Stimulated activated CD4-positive, alpha-beta T cell treated with anti-CD3 and anti-CD28 coated beads, Interleukin-1b, Interleukin-23, amount 100 ng/mL, for 1 hour (primary cell): ENCODE measurements at places on chromosomes 2 and 18.

DNA sequence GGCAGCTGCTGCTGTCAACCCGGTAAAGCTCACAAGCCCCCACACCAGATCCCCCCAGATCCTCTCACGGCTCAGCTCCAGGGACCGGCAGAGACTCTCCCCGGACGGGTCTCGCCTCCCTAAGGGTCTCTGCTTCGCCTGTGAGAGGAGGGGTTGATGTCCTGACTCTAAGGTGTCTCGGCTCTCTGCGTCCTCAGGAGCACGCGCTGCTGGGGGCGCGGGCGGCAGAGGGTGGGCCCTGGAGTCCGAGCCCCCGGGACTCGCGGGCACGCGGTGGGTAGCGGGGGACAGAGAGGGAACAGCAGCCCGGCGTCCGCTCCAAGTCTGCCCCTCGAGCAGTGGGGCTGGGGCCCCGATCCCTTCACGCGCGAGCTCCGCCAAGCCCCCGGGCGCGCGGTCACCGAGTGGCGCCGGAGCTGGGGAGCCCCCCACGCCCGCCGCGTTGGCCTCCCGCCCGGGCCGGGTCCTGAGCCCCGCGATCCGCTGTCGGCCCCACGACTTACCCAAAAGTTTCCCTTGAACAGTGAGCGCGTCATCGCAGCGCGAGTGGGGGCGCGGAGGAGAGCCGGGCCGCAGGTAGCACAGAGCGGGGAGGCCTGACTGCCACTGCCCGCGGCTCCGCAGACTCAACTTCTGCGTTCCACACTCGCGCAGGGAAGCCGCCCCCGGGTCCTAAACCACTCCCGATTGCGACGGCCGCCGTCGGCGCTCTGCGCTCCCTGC is at the start of gene PSTPIP2:
PSTPIP2 (minus strand) TSS at position 608 of the 723 bp plus-strand sequence; CDS start at position 536, 72 bp downstream.
- DNase-seq, result peak; percentile 42

GRCh38 chr18:23631312-23631711 is 31.4 kb downstream of the ANKRD29 start:
- no peak for DNase-seq

DNA sequence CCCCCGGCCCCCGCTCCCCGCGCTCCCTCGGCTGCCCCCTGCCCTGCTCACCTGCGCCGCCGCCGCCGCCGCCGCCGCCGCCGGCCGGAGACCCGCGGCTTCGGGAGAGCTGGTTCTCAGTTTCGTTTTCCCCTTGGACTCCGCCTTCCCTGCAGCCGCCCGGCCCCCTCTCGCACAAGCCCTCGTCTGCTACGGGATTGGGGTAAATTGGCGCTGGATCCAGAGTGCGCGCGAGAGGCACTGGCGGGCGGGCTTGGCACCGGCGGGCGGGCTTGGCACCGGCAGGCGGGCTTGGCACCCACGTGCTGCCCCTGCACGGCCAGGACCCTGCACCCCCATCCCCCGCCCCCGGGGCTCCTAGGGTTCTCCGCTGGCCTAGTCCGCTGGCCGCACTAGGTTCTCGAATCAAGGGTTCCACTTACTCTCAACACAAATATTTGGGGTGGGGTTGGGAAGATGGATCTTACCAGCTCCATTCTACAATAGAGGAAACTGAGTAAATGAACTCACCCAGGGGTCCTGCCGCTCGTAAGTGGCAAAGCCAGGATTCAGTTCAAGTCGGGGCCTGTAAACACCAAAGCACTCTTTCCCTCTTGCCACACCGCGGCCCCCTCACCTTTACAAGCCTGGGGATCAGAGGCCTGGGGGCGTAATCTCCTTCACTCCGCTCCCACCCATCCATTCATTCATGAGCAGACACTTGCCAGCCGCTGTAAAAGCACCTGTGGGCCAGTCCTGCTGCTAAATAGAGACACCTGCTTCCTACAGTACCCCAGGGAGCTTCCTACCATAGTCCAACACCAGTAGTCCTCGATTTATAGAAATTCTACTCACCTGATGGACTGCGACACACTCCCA is at the start of gene EIF2AK2:
EIF2AK2 (minus strand) TSS at position 124 of the 858 bp plus-strand sequence. CDS start 9,174 bp downstream, outside the sequence.
- DNase-seq, result peak; percentile 29

GRCh38 chr2:101704816-101705578 is 7.5 kb downstream of the MAP4K4 start:
- no peak for DNase-seq

- no peak for DNase-seq
Observed at GRCh38 chr2:233416706-233417105, 62.4 kb downstream of the DGKD start.

DNA sequence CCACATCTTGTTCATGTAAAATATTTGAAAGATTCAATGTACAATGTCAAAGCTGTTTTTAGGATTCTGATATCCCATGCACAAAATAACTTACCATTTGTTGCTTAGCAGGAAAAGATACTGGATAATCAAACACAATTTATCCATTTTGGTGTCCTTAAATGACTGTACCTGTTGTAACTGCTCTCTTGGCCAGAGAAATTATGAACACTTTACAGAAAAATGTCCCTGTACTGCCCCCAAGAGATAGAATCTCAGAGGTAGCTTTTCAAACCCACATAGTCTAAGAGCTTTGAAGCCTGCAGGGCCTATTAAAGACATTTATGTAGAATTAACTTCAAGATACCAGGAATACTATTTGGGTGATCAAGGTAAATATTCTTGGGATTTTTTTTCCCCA is 12.2 kb upstream of the ME2 start:
- DNase-seq, result no peak

- DNase-seq, result no peak
Observed at GRCh38 chr18:62102221-62102620, 84.6 kb downstream of the PIGN start.

GRCh38 chr2:231256494-231256893 is 58.1 kb downstream of the ARMC9 start:
- DNase-seq, result no peak

DNA sequence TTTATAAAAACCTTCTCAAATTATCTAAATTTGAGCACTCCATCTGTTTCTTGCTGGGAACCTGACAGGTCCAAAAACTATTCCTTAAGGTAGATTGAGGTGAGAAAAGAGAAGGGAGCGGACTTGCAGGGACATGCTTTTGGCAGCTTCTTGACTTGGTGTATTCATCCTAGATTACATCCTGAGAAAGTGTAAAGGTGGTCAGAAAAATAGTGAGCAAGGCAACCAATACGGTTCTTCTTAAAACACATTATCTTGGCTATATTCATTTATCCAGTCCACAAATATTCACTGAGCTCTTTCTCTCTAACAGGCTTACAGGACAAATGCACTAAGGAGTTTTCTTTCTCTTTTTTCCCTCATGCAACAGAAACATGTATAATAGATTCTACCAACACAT is 230.0 kb downstream of the LRP1B start:
- no peak for DNase-seq

- DNase-seq, result no peak
Observed at GRCh38 chr18:63686871-63687270, 15.9 kb upstream of the SERPINB11 start.

DNA sequence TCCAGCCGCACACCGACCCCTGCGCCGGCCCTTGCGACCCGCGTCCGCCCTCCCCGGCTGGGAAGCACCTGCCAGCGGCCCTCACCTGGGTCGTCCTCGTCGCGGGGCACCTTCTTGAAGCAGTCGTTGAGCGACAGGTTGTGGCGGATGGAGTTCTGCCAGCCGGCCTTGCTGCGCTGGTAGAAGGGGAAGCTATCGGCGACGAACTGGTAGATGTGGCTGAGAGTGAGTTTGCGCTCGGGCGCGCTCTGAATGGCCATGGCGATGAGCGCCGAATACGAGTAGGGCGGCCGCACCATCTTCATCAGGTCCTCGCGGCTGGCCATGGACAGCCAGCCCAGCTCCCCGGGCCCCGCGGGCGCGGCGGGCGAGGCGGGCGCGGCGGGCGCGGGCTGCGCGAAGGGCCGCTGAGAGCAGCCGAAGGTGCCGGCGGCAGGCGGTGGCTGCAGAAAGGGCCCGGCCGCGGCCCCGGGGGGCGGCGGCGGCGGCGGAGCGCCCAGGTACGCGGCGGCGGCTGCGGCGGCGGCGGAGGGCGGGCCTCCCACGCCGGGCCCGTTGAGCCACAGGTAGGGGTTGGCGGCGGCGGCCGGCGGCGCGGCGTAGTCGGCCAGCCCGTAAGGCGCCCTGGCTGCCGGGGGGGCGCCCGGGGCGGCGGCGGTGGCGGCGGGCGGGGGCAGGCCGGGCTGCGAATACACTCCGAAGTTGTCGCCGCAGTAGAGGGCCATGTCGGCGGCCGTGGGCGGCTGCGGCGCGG is 505 bp downstream of the FOXI3 start:
- no peak for DNase-seq

GRCh38 chr2:28471214-28471613 is 24.6 kb upstream of the PLB1 start:
- no peak for DNase-seq
